Hindlimb muscle (tissue), 1 donor: ENCODE measurements at places on chromosomes 5 and 9.

GRCh38 chr5:79133121-79133656 lies 21.6 kb downstream of the BHMT start:
- DNase-seq: peak; percentile 47

DNA sequence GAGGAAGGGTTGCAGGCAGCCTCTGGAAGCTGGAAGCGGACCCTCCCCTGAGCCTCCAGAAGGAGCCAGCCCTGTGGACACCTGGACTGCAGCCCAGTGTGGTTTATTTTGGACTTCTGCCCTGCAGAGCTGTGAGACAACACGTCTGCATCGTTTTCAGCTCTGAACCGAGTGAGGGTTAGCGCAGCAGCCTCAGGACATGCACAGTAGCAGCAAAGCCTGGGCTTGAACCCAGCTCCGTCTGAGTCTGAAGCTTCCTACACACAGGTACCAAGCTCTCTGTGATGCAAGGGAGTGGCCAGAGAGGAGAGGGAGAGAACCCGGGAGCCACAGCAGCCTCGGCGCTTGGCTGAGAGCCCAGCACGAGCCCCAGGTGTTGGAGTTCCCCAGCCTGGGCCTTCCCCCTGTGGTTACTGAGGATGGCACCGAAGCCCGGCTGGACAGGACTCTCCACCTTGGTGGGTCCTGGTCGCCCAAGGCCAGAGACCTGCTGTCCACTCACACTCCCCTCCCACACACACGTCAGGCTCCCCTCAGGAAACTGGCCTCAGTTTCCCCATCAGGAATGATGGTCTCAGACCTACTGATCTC lies 128.2 kb downstream of the OLFM1 start:
- no peak for DNase-seq

GRCh38 chr5:159503236-159503635 lies 172.9 kb upstream of the IL12B start:
- no peak for DNase-seq

GRCh38 chr5:158099571-158100105 lies 240.7 kb upstream of the CLINT1 start:
- no peak for DNase-seq

- DNase-seq: peak; percentile 48
Observed at GRCh38 chr9:71604197-71605063, 163.9 kb downstream of the CEMIP2 start.

- DNase-seq: no peak
Observed at GRCh38 chr9:92120138-92120537, 4.9 kb upstream of the SPTLC1 start.

DNA sequence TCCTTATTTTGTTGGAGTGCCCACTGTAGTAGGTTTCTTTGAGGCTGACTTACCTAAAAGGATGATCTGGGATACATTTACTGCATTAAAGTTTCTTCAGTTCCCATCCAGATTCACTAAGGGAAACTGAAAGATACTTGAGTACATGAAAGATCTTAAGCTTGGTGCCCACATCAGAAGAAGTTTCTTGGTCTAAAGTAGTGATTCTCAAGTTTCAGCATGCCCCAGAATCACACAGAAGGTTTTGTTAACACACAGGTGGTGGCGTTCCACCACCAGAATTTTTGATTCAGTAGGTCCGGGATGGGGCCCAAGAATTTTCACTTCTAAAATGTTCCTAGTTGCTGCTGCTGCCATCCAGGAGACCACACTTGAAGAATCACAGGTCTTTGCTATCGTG lies 171.0 kb downstream of the ZNF462 start:
- no peak for DNase-seq

- DNase-seq: no peak
Observed at GRCh38 chr9:121398374-121398773, 28.3 kb upstream of the STOM start.

DNA sequence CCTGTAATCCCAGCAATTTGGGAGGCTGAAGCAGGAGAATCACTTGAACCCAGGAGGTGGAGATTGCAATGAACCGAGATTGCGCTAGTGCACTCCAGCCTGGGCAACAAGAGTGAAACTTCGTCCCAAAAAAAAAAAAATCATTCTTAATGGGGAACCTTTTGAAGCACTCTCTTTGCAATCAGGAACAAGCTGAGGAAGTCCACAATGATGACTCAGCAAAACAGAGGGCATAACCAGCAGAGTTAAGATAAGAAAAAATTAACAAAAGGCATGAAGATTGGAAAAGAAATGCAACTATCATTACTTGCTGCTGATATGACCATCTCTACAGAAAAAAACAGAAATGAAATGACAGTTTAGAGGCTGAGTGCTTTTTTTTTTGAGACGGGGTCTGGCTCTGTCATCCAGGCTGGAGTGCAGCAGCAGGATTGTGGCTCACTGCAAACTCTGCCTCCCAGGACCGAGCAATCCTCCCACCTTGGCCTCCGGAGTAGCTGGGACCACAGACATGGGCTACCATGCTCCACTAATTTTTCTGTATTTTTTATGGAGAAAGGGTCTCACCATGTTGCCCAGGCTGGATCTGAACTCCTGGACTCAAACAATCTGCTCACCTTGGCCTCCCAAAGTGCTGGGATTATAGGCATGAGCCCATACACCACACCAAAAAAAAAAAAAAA lies 88.0 kb downstream of the FNBP1 start:
- DNase-seq: no peak

DNA sequence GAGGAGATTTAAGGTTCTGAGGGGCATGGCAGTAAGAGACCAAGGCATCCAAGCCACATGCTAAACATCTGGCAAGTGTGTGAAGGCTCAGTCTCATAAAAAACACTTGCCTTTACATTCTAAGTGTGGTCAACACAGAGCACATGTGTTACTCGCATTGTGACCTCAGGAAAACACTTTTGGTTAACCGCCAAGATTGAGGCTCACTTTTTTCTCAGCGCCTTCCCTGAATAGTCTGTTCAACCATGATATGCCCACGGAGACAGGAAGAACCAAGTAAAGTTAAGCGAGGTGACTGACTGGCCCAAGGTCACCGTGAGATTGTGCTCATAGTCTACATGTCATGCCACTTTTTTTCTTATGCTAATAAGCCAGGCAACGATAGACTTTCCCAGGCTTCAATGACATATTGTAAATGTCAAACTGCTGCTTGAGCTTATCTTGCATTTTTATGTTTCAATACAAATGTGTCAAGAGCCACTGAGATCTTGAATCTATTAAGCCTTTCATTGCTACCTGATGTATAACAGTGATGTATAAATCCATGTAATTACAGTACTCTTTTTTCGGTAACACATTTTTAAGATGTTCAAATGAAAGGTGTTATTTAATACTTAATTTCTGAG lies 21.1 kb upstream of the IL9 start:
- DNase-seq: no peak

GRCh38 chr9:70940605-70941004 lies 180.8 kb downstream of the TRPM3 start:
- no peak for DNase-seq

DNA sequence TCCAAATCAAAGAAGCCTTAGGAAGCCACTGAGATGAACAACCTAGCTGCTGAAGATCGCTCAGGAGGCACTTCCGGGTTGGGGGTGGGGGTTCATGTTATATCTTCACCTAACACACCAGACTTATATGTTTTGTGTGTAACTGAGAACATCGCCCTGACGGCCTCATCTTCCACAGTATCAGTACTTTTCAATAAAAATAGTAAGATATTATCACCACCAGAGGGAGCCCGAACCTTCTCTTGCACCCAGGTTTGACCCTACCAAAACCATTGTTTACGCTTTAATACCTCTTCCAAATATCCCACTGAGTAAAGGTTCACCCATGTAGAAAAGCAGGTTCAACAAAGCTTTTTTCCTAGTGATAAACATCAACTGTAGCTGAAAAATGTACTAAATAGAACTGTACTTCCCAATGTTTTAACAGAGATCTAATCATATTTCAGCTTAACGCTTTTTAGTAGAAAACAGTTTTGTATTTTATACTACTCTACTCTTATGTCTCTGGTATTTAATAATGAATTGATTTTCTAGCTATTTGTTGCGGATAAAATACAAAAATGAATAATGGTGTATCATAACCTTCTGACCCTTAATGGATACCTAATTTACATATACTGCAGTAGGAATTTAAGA lies 244.0 kb downstream of the EPB41L4A start:
- DNase-seq: peak; percentile 44

DNA sequence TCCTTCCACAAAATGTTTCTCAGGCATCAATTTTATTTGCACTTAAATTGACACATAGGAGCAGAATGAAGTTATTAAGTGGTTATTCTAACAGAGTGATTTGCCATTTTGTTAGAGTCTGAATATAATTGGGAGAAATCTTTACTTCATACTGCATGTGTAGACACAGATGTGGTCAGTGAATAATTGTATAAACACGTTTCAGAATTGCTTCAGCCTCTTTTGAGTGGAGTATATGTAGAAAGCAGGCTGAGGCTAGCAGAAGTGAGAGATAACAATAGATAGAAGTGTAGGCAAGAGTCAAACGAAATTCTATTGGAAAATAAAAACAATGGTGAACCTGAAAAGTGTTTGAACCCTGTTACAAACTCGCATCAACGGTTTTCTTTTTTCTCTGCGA lies 270.7 kb downstream of the TMEM167A start:
- no peak for DNase-seq

GRCh38 chr9:91378695-91379127 lies 17.0 kb upstream of the AUH start:
- no peak for DNase-seq

DNA sequence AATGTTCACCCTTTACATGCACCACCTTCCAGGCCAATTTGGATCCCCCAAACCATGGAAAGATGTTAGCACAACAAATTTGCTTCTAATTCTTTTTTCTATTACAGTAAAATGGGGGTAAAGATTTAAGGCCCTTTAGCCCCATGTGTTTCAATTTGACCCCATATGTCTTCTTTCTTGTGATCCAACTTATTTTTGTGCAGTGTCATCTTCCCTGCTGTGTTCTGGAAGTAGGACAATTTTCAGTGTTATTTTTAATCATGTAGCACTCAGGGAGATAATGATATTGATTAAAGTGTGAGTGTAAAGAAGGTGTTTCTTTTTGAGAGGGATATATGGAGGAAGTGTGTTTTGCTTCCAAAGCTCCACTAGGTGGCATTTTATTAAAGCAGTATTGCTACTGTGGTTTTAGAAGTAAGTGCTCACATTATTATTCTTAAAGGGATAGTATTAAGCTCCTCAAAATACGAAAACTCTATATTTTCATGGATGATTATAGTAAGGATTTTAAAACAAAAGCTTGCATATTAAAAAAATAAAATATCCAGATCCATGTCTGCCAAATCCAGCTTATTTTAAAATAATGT lies 118.7 kb upstream of the ATP10B start:
- no peak for DNase-seq

GRCh38 chr9:138013273-138013672 lies 135.7 kb downstream of the CACNA1B start:
- no peak for DNase-seq

DNA sequence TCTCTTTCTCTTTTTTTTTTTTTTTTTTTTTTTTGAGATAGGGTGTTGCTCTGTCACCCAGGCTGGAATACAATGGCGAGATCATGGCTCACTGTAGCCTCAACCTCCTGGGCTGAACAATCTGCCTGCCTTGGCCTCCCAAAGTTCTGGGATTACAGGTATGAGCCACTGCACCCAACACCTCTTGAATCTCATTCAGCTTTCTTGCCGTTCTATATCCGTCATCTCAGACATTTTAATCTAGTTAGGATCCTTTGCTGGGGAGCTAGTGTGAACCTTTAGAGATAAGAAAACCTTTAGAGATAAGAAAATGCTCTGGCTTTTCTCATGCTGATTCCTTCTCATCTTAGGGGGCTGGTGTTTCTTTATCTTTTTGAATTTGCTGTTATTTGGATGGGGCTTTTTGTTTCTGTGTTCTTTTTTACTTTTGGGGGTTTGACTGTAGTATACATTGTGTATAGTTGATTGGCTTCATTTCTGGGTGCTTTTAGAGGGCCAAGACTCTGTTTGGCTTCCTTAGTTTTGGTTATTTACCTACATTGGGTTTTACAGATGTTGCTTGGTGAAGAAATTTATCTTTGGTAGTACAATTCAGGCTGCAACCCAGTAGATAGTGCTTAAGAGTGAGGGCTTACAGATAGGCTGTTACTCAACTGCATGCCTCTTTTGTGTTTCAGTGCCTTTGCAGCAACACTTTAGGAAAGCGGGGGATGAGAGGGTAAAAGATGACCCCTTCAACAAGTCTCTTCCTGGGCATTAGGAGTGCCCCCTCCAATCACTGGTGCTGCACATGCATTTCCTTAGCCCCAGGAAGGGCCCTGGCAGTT lies 41.9 kb upstream of the SLC36A1 start:
- no peak for DNase-seq

DNA sequence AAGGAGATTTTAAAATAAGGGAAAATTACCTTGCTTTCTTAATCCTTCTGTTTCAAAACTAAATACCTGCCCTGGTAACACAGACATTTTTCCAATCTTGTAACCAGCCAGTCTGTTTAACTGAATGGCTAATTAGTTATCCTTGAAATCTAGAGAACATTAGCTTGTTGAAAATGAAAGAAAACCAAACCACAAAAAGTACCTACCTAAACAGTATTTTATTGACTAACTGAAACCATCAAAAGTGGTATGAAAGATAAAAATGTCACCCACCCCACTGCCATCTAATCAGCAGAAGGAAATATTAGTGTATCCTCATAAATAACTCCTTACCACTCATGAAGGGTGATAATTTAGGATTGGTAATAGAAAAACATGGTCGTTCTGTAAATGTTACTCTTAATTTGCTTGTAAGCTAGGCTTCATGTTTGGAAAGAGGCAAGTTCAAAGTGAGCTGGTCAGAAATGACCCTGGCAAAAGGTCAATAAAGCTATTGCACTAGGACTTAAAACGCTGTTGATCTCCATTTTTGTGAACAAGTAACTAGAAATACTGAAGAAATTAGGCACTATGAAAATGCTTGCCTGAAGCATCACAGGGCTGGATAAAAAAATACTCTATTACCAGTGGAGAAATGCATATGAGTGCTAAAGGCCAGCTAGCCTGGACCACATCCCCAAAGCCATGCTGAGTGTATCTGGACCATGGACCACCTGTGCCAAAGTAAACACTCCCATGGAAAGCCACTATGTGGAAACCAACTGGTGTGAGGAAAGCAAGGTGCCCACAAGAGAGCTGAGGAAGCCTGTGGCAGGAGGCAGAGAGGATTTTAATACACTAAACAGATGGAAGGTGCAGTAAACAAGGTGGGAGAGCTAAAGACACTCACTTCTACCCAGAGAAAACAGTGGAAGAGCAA lies 8.4 kb downstream of the SEMA5A start:
- DNase-seq: no peak

GRCh38 chr9:123657941-123658340 lies 272.0 kb downstream of the DENND1A start:
- DNase-seq: no peak

GRCh38 chr5:159838551-159839222 lies 77.6 kb upstream of the ADRA1B start:
- DNase-seq: no peak
